Mesenchymal stem cell (in vitro differentiated cells and primary cell): ENCODE measurements at places on chromosomes 5 and 9.

GRCh38 chr5:17216176-17216973 lies 1.1 kb upstream of the BASP1 start:
- H3K4me3 ChIP-seq, result peak overlapping the region; percentile 92
- H3K27ac ChIP-seq, result peak overlapping the region; percentile 73
- peaks cover 6% of the 10 kb centered on the region for H3K4me1 ChIP-seq

- H3K4me3 ChIP-seq, result no peak overlapping the region
- peak overlapping the region; percentile 95 for H3K27ac ChIP-seq
- peaks cover 49% of the 10 kb centered on the region for H3K4me1 ChIP-seq
- no peaks in the 10 kb centered on the region for H3K27me3 ChIP-seq
- DNase-seq, result no peak
- peaks cover 25% of the 10 kb centered on the region for H3K36me3 ChIP-seq
Measured at GRCh38 chr9:113580954-113581311, 117.4 kb downstream of the RGS3 start.

- no peak for DNase-seq
- no peak overlapping the region for H3K4me3 ChIP-seq
- H3K27me3 ChIP-seq, result no peaks in the 10 kb centered on the region
- H3K36me3 ChIP-seq, result no peaks in the 10 kb centered on the region
Measured at GRCh38 chr5:6261668-6262067, 116.7 kb downstream of the MED10 start.

GRCh38 chr5:137753691-137754187 lies 424 bp downstream of the HNRNPA0 start:
- H3K36me3 ChIP-seq, result no peaks in the 10 kb centered on the region
- DNase-seq, result no peak

GRCh38 chr9:13002740-13003139 lies 227.9 kb downstream of the LURAP1L start:
- H3K27me3 ChIP-seq, result no peaks in the 10 kb centered on the region
- no peaks in the 10 kb centered on the region for H3K4me1 ChIP-seq
- no peaks in the 10 kb centered on the region for H3K36me3 ChIP-seq
- DNase-seq, result no peak

GRCh38 chr5:15807871-15808270 lies 307.9 kb downstream of the FBXL7 start:
- H3K36me3 ChIP-seq, result no peaks in the 10 kb centered on the region
- no peaks in the 10 kb centered on the region for H3K27me3 ChIP-seq
- H3K27ac ChIP-seq, result peak overlapping the region; percentile 21
